ENCODE measurements at places on chromosomes 1 and 21.
A peak's percentile ranks its signal among the peaks of the same experiment; 100 is the strongest.

DNA sequence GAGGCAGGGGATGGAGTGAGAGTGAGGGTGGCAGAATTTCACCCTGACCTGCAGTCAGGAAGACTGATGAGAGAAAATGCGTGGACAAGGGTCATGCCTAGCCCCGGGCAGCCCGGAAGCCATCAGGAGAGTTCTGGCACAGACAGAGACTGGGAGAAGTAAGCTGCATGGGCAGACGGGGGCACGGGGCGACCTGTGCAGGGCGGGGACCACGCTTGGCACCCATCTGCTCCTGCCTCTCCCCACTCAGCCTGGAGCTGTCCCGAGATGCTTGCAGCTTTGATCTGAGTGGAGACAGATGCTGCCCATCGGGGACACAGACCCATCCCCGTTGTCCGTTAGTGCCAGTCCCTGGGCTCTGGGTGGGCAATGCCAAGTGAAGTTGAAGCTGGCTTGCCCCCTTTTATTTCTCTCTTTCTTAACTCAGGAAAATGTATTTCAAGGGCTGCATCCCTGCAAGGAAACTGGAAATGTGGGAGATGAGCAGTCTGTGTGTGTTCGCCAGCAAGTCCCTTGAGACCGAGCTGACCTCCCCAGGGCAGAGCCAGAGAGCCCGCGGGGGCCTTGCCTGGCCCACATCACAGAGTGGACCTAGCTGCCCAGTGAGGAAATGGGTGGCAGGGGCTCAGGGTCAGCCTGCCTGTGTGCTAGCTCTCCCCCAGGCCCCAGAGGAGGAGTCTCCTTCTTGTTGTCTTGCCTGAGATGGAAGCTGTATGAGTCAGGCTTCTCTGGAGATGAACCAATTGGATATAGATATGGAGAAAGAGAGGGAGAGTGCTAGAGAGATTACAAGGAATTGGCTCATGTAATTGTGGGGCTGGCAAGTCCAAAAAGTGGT is 121.3 kb upstream of the C1orf174 start:
- DNase-seq, result no peak
- H3K27ac ChIP-seq, result no peak overlapping the region
- no peak overlapping the region for H3K4me3 ChIP-seq
- no peaks in the 10 kb centered on the region for H3K36me3 ChIP-seq

- H3K36me3 ChIP-seq, result no peaks in the 10 kb centered on the region
- no peak overlapping the region for H3K27ac ChIP-seq
- DNase-seq, result no peak
- H3K27me3 ChIP-seq, result peaks cover 18% of the 10 kb centered on the region
These were observed 117.8 kb upstream of the PLXNA2 start for GRCh38 chr1:208362011-208362410.

DNA sequence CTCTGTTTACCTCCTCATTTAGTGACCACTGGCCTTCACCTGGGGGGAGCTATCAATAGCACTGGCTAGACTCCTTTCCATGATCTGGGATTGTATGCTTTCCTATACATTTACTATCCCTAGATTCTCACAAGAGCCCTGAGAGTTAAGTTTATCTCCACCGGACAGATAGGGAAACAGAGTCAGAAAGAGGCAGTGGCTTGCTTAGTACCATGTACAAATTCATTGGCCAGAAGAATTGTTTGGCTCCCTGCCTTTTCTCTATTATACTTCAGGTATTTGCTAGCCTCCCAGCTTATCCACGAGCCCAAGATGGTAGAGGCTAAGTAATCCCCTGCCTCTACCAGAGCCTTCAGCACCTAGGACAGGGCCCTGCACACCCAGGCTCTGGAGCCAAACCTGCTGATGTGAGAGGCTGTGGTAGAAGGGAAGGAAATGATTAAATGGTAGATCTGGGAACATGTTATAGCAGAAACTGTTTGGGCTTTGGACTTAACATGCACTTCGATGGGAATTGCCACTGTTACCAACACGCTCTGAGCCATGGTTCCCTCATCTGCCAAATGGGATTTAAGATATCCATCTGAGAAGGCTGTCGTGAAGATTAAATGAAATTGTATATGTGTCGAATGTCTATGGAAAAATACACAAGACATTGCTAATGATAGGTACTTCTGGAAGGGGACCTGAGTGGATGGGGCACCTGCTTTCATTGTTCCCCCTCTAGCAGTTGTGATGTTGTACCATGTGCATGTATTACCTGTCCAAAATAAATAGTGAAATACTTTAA is 3.1 kb upstream of the BLACAT1 start:
- no peak for DNase-seq
- peaks cover 12% of the 10 kb centered on the region for H3K4me1 ChIP-seq
- no peak overlapping the region for H3K27ac ChIP-seq
- peaks cover 2% of the 10 kb centered on the region for H3K36me3 ChIP-seq
- peaks cover 56% of the 10 kb centered on the region for H3K27me3 ChIP-seq
- H3K4me3 ChIP-seq, result no peak overlapping the region

DNA sequence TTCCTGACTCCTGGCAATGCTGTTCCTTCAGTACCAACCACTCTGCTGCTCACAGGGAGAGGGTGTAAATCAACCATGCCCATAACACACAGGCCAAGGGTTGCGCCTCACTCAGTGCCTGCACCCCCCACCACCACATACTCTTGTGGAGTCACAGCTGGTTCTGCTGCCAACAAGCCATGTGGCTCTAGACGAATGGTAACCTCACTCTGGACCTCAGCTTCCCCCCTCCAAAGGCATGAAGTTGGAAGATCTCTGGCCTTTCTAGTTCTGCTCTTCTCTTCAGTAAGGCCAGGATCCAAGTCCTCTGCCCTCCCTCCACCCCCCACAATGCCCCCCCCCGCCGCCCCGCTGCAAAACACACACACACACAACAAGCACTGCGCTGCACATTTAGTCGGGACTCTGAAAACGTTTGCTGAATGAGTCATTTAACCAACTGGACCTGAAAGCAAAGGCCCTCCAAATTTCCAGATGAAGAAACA is 1.7 kb upstream of the GLIS1 start:
- DNase-seq, result no peak
- H3K4me1 ChIP-seq, result no peaks in the 10 kb centered on the region
- H3K27ac ChIP-seq, result no peak overlapping the region
- H3K27me3 ChIP-seq, result peaks cover 36% of the 10 kb centered on the region
- H3K36me3 ChIP-seq, result no peaks in the 10 kb centered on the region

DNA sequence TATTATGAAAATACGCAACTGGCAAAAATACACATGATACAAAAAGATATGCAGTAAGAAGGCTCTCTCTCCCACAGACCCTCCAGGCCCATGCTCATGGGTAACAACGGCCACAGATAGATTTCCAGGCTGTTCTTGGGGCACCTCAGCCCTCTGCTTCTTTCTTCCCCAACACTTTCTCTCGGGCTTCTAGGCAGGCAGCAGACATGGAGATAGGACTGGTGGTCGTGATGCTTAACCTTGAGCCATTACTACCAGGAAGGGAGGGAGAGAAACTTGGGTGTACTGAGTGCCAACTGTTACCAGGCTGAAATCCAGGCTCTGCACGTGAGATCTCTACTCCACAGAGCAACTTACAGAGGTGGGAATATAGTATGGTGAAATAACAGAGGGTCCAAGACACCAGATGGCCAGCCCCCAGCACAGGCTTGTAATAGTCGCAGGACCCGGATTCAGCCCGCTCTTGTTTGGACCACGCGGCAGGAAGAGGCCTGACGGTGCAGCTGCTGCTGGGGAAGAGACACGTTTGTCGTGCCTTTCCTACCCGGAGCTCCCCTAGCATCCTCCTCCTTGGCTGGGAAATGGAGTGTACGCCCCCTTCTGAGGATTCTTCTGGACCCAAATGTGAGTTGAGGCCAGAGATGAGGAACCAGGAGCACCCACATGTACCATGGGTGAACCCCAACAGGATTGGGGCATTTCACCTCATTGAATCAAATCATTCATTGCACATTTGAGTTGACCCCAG is 441.1 kb upstream of the VAMP3 start:
- no peak for DNase-seq
- H3K27me3 ChIP-seq, result peaks cover 44% of the 10 kb centered on the region
- H3K36me3 ChIP-seq, result no peaks in the 10 kb centered on the region
- no peak overlapping the region for H3K4me3 ChIP-seq
- H3K27ac ChIP-seq, result no peak overlapping the region
- no peaks in the 10 kb centered on the region for H3K4me1 ChIP-seq

DNA sequence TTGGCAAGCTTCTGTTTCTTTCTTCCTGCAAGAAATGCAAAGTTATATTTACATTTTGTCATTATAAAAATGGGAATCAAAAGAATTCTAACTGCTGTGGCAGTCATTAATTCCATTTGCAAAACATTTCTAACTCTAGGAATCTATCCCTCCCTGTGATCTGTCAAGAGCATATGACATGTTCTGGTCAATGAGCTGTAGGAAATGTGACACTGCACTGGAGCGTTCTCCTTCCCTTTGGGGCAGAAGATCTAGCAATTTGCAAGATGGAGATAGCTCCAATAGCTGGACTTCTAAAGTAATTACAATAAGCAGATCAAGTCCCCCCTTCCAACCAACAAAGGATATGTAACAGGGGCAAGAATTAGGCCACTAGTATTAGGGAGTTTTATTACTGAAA is 6.3 kb downstream of the TOMM20 start:
- H3K27ac ChIP-seq, result peak overlapping the region; percentile 1
- H3K27me3 ChIP-seq, result no peaks in the 10 kb centered on the region
- H3K4me3 ChIP-seq, result peak overlapping the region; percentile 29

DNA sequence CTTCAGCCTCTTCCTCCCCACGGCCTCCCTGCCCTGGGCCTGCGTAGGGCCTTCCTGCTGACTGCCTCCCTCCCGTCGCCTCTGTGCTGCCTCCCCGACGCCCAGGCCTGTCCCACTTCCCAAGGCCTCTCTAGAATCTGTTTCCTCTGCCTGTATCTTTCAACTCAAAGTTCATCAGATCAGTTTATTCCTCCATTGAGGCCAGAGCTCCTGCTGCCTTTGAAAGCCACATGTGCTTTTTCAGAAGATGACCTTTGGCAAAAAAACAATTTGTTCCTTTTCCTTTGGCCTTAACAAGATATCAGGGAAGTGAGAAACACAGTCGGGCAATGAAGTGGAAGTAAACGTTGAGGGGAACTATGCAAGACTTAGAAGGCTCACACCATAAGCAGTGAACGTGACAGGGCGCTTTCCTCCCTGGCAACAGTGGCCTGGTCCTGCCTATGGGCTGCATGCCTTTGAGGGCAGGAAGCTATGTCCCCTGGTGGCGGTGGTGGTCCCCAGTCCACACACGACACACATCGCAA is 85.9 kb downstream of the PSMG1 start:
- H3K27ac ChIP-seq, result no peak overlapping the region
- peaks cover 16% of the 10 kb centered on the region for H3K27me3 ChIP-seq
- no peaks in the 10 kb centered on the region for H3K4me1 ChIP-seq
- H3K36me3 ChIP-seq, result peaks cover 3% of the 10 kb centered on the region
- H3K4me3 ChIP-seq, result no peak overlapping the region

DNA sequence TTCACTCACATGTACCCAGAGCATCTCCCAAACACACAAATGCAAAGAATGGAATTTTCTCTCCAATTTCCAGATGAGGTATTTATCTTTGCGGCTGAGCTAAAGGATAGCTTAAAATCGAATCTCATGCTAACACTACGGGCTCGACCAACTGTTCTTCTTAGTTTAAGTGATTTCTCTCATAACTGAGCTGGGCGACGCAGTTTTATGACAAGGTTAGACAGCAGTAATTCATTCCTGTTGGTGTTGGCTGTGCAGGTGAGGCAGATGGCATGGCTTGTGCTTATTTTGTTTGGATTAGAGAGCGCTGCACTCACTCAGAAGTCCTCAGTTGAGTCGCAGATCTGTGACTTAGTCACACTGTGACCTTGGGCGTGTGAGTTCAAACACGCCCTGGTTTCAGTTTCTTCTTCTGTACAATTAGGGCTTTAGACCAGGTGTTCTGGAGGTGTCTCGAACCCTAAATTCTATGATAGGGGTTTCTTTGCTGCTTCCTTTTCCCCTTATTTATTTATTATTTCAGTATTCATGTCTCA is 41.5 kb upstream of the MRPS6 start:
- no peaks in the 10 kb centered on the region for H3K27me3 ChIP-seq
- DNase-seq, result no peak
- H3K36me3 ChIP-seq, result no peaks in the 10 kb centered on the region
- no peak overlapping the region for H3K27ac ChIP-seq
- H3K4me1 ChIP-seq, result peaks cover 16% of the 10 kb centered on the region
- no peak overlapping the region for H3K4me3 ChIP-seq

DNA sequence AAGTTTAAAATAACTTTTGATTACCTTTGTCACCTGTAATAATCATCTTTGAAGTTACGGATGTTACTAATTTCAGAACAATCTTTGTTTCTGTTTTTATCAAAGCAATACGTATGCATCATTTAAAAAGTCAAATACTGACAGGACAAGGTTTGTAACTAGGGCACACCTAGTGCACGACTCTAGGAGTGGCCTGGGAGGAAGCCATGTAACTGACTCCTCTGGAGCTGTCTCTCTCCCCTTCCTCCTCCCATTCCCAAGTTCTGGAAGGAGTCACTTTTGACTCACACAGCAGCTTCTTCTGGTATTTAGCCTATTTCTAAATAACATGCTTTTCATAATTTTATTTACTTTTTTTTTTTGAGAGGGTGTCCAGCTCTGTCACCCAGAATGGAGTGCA is 11.8 kb upstream of the RAP1GAP start:
- no peak overlapping the region for H3K4me3 ChIP-seq
- H3K27ac ChIP-seq, result no peak overlapping the region
- H3K27me3 ChIP-seq, result no peaks in the 10 kb centered on the region
- no peaks in the 10 kb centered on the region for H3K4me1 ChIP-seq
- H3K36me3 ChIP-seq, result peaks cover 40% of the 10 kb centered on the region
- no peak for DNase-seq

DNA sequence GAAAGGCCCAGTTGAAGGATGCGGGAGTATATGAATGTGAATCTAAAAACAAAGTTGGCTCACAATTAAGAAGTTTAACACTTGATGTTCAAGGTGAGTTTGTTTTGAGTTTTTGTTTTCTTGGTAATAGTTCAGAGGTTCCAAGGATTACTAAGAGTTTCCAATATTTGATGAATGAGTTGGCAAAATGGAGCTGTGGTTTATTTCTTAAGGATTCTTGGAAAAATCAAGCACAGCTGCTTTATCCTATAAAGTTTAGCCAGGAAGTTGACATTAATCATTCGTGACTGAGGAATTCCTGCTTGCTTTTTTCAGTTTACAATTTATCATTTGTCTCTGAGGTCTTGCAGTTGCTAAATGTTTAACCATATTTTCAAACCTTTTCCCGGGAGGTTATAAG is 15.1 kb downstream of the VCAM1 start:
- no peak overlapping the region for H3K27ac ChIP-seq
- H3K36me3 ChIP-seq, result no peaks in the 10 kb centered on the region
- H3K27me3 ChIP-seq, result no peaks in the 10 kb centered on the region
- H3K4me3 ChIP-seq, result no peak overlapping the region
- H3K4me1 ChIP-seq, result no peaks in the 10 kb centered on the region

GRCh38 chr1:35453031-35453430 is 104.2 kb downstream of the KIAA0319L start:
- peak overlapping the region; percentile 69 for H3K27ac ChIP-seq
- H3K36me3 ChIP-seq, result peaks cover 38% of the 10 kb centered on the region
- H3K27me3 ChIP-seq, result no peaks in the 10 kb centered on the region
- no peak overlapping the region for H3K4me3 ChIP-seq

DNA sequence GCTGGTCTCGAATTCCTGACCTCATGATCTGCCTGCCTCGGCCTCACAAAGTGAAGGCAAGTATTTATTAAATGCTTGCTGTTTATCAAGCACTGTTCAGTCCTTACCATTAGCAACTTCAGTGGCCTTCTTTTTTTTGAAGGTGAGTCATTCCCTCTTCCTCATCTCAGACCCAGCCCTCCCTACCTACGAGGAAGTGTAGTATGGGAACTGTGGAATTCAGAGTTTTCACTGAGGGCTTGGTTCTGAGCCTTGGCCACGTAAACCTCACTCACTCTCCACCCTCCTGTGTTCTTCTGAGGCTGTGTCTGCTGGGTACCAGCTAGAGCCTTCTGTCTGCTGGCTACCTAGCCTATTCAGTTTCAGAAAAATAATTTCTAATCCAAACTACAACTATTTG is 218.3 kb upstream of the SGIP1 start:
- no peak overlapping the region for H3K27ac ChIP-seq
- H3K36me3 ChIP-seq, result no peaks in the 10 kb centered on the region
- no peaks in the 10 kb centered on the region for H3K27me3 ChIP-seq
- no peak overlapping the region for H3K4me3 ChIP-seq
- DNase-seq, result no peak
